ENCODE measurements at places on chromosomes 1 and 21. TPM values are rescaled to one million over a fixed set of nuclear protein-coding genes. Genes with fewer than 3 reads are reported as not detected.
A peak's percentile ranks its signal among the peaks of the same experiment; 100 is the strongest.

DNA sequence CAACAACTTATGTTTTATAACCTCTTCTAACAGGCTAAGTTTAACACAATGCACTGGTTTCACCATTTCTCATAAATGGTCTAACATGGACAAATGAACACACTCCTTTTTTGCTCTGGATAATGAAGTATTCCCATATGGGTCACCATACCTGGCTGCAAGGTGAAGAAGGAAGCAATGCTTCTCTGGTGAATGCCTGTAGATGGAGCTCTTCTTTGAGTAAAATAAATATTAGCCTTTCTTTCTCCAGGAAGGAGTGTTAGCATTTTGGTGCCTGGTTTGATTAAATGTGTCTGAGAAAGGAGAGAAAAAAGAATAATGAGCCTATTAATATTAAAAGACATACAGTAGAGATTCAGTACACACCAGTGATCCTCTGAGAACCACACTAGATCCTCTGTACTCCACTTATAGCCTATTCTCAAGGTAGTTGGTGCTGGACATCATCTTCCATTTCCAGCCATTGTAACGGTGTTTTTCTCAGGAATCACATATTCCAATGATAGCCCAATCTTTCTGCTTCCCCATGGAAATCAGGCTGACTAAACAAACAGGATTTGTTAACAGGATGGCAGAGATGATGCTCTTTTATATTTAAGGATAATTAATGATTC is 17.6 kb downstream of the MTFR1L start:
- no peaks in the 10 kb centered on the region for H3K4me1 ChIP-seq
- H3K27ac ChIP-seq = no peak overlapping the region

- H3K36me3 ChIP-seq = no peaks in the 10 kb centered on the region
- H3K27ac ChIP-seq = no peak overlapping the region
- DNase-seq = no peak
- no peaks in the 10 kb centered on the region for H3K4me1 ChIP-seq
- H3K4me3 ChIP-seq = no peak overlapping the region
These were observed 276.7 kb downstream of the PTPRC start for GRCh38 chr1:198915327-198916231.

TRPM2 gene
- total RNA-seq = 2.9 TPM

DNA sequence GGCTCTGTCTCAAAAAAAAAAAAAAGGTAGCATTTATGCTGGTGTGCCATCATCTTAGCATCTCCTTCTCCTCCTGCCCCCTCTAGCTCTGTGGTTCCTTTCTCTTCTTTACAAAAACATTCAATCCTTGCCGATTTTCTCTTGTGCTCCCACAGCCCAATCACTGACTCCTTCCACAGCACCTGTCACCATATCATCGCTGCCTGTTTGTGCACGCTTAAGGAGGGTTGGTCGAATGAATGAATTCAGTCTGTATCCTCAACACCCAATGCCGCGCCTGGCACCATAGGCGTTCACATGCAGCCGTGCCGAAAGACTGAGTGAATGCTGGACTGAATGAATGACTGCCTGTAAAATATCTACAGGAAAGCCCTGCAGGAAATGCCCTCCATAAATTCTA is 7.9 kb downstream of the RNU5D-1 start:
- H3K4me3 ChIP-seq = no peak overlapping the region
- H3K4me1 ChIP-seq = peaks cover 4% of the 10 kb centered on the region
- no peak for DNase-seq
- H3K27ac ChIP-seq = no peak overlapping the region
- no peaks in the 10 kb centered on the region for H3K36me3 ChIP-seq

GRCh38 chr1:32871364-32872191 is 866 bp upstream of the FNDC5 start:
- peaks cover 6% of the 10 kb centered on the region for H3K27me3 ChIP-seq
- DNase-seq = no peak
- H3K4me1 ChIP-seq = peaks cover 30% of the 10 kb centered on the region
- H3K36me3 ChIP-seq = peaks cover 3% of the 10 kb centered on the region
- peak overlapping the region; percentile 9 for H3K27ac ChIP-seq
- peak overlapping the region; percentile 70 for H3K4me3 ChIP-seq

DNA sequence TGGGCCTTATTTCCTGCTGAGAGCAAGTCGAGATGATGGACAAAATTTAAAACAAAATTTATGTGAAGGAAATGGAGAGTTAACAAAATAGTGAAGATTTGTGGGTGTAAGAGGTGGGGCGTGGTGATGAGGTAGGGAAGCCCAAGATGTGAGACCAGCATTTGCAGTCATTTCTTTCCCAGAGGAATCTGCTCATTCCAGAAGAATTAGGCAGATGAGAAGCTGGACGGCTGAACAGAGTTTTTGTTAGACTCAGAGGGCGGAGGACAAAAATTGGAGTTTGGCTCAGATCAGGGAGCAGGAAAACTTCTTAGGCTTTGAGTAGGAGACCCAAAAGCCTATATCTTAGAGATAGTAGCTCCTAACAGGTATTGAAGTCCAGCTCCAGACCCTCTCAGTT is 65.3 kb downstream of the CAMTA1 start:
- no peaks in the 10 kb centered on the region for H3K27me3 ChIP-seq
- H3K36me3 ChIP-seq = peaks cover 20% of the 10 kb centered on the region
- H3K27ac ChIP-seq = no peak overlapping the region
- DNase-seq = no peak

GRCh38 chr1:41752514-41753170 is 166.1 kb downstream of the HIVEP3 start:
- H3K4me3 ChIP-seq = no peak overlapping the region
- no peaks in the 10 kb centered on the region for H3K36me3 ChIP-seq
- H3K27ac ChIP-seq = no peak overlapping the region
- no peaks in the 10 kb centered on the region for H3K27me3 ChIP-seq
- H3K4me1 ChIP-seq = no peaks in the 10 kb centered on the region
- no peak for DNase-seq

DNA sequence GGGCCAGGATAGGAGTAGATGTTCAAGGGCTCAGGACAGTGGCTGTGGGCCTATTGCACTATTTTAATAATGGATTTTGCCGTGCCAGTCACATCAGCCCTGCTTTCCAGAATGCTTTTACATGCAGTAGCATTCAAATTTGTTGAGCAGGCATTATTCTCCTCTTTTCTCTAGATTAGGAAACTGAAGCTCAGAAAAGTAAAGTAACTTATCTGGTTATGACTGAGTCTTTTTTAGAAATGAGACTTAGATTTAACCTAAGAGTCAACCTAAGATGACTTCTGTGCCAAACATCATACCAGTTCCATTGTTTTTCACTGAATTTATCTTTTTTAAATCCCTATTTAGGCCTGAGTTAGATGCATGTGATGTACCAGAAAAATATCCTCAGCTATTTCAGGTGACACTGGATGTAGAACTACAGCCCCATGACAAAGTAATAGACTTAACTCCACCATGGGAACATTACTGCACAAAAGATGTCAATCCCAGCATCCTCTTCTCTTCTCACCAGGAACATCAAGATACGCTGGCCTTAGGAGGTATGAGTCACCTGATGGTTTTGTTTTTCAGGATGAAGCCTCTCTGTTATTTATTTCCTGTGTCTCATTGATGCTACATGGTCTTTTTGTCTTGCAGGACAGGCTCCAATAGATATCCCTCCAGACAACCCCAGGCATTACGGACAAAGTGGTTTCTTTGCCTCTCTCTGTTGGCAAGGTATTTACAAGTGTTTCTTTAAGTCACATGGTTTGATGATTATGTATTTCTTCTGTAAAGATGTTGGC is 31.4 kb upstream of the LEPR start:
- H3K36me3 ChIP-seq = peaks cover 19% of the 10 kb centered on the region
- no peak overlapping the region for H3K4me3 ChIP-seq

DNA sequence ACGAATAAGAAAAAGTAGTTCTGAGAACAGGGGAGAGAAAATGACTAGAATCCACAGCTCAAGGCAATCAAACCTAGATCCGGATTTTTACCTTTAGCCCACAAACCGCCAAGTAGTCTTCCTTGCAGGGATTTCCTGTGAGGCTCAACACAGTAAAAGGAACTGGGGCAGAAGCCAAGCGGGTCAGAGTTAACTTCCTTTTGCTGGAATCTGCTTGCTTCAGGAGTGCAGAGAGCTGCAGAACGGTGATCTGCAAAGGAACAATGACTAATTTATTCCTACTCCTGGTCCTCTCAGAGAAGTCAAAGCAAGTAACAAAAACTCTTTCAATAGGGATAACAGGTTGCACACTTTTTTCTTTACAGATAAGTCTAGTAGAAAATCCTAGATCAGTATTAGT is 53.4 kb downstream of the UBR4 start:
- H3K27ac ChIP-seq = no peak overlapping the region
- H3K27me3 ChIP-seq = no peaks in the 10 kb centered on the region
- H3K4me1 ChIP-seq = peaks cover 13% of the 10 kb centered on the region
- DNase-seq = no peak
- no peak overlapping the region for H3K4me3 ChIP-seq

GRCh38 chr1:88029899-88030298 is 654.2 kb upstream of the PKN2 start:
- no peaks in the 10 kb centered on the region for H3K4me1 ChIP-seq
- no peak overlapping the region for H3K27ac ChIP-seq
- H3K36me3 ChIP-seq = no peaks in the 10 kb centered on the region
- no peaks in the 10 kb centered on the region for H3K27me3 ChIP-seq

GRCh38 chr1:202688401-202688800 is 21.9 kb downstream of the SYT2 start:
- no peaks in the 10 kb centered on the region for H3K27me3 ChIP-seq
- no peak overlapping the region for H3K27ac ChIP-seq
- no peak for DNase-seq
- H3K4me3 ChIP-seq = no peak overlapping the region

RGS8 gene
- 0.17 TPM for total RNA-seq

DNA sequence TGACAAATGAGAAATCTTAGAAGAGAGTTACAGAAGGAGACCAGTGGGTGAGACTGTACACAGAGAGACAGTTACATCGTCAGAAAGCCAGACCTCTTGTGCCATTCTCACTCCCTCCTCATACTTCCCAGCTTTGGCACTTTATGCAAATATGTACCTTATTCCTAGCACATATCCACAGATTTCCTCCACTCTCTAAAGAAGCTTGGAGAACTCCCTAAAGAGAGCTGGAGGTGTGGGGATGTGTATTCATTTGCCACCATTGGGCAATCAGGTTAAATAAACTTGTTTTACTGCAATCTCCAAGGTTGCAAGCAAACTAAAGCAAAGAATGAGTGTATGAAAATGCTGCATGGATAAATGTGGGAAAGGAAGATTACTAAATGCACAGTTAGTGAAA is 380.9 kb upstream of the PRMT6 start:
- H3K27me3 ChIP-seq = no peaks in the 10 kb centered on the region
- no peaks in the 10 kb centered on the region for H3K4me1 ChIP-seq
- no peak overlapping the region for H3K4me3 ChIP-seq
- no peaks in the 10 kb centered on the region for H3K36me3 ChIP-seq
- H3K27ac ChIP-seq = no peak overlapping the region

C8A gene
- not detected for total RNA-seq

GRCh38 chr1:162080472-162081015 is 11.1 kb downstream of the NOS1AP start:
- no peaks in the 10 kb centered on the region for H3K36me3 ChIP-seq
- DNase-seq = peak; percentile 82
- peaks cover 6% of the 10 kb centered on the region for H3K4me1 ChIP-seq
- no peaks in the 10 kb centered on the region for H3K27me3 ChIP-seq
- H3K4me3 ChIP-seq = no peak overlapping the region
- H3K27ac ChIP-seq = no peak overlapping the region

DNA sequence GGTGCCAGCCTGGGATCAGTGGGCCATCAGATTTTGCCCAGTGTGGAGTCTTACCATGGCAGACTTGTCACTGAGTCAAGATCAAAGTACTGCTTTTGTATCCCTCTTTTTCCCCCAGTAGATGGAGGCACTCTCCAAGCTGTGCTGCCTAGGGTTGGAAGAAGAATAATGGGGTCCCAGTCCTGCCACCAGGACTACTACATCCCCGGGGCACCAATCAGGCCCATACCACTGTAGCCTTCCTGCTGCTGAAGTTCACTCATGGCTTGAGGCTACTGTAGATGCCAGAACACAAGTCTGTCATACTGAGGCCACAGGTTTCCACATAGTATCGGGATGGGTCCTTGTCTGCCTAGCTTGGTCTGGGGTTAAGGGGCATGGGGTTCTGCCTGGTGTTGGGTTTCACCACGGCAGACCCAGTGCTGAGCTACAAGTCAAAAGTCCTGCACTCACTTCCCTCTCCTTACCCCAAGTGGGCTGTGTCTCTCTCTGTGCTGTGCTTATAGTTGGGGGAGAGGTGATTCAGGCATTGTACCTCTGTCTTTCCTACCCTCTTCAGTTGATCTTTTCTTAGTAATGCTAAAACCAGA is 53.4 kb downstream of the PKN2 start:
- DNase-seq = no peak
- no peak overlapping the region for H3K27ac ChIP-seq
- H3K36me3 ChIP-seq = no peaks in the 10 kb centered on the region
- H3K4me1 ChIP-seq = peaks cover 9% of the 10 kb centered on the region
- H3K4me3 ChIP-seq = no peak overlapping the region
- H3K27me3 ChIP-seq = no peaks in the 10 kb centered on the region

DNA sequence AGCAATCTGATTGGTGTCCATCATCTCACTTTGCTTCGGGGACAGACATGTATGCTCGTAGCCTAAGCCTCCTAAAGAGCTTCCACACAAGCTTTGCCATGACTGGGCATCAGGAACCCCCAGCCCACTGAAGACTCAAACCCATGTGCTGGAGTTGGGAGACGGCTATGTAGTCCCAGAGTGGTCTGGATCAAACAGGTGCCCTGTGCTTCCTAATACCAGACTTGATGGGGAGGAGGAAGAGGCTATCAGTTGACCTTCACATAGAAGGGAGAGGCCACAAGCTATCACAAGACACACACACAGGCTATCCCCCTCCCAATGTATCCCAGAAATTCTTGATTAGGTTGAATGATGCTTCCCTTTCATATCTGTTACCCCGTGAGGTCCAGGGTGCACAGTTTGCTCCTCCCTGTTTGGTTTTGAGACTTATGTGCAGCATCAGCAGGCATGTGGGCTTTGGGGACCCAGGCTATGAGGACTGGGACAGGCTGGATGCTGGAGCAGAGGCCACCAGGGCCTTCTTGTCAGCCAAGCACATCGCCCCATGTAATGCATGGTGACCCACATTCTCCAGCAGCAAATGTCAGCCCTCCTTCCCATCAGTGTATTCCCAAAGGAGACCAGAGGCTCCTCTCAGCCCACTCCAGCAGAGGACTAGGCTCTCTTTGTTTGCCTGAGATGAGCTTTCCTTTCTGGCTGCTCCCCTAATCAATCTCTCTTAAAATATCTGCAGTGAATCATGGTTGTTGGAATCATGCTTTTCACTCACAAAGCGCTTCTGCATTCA is 159.8 kb downstream of the GRIK3 start:
- no peaks in the 10 kb centered on the region for H3K27me3 ChIP-seq
- H3K4me3 ChIP-seq = no peak overlapping the region
- H3K36me3 ChIP-seq = no peaks in the 10 kb centered on the region
- no peak for DNase-seq
- H3K27ac ChIP-seq = no peak overlapping the region

SYCP1 gene
- not detected for total RNA-seq

DNA sequence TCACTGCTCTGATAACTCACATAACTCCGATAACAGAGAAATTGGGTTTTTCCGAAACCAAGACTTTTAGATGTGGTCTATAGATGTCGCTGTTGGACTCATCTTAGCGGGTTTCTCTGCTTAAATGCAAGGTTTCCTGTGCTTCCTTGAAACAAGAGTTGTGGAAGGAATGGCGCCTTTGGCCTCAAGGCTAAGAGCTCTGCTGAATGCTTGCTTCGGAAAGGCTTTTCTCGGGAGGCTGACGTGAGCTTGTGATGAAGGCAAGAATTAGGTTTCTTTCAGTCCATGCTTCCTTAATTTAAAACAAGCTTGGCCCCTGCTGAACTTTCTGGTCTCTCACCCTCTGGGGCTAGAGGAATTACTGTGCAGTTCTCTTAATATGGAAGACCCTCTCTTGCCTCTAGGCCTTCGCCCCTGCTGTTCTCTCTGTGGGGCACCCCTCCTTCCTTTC is 113.5 kb downstream of the MAP3K21 start:
- no peaks in the 10 kb centered on the region for H3K4me1 ChIP-seq
- DNase-seq = no peak
- no peak overlapping the region for H3K4me3 ChIP-seq
